ENCODE measurements at places on chromosomes 3 and 15.

DNA sequence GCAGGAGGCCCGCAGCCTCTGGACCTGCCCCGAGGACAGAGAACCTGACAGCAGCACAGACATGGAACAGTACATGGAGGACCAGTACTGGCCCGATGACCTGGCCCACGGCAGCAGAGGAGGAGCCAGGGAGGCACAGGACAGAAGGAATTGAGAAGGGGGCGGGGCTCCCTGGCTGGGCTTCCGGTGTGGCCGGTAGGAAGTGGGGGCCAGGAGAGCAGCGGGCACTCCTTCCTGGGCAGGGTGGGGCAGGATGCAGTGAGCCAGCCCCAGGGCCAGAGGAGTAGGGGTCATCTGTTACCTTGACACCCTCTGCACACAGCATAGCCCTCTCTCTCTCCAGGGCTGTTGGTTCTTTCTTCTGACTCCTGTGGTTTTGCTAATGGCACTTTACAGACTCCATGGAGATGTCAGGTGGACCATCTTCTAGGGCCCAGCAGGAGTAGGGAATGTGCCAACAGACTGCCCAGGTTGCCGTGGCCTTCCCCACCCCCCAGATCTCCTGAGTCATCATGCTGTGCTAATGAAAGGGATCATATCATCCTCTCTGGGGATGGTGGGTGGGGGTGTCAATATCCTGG lies 8.6 kb upstream of the ISG20 start:
- H3K27ac ChIP-seq = no peak overlapping the region
- H3K4me1 ChIP-seq = no peaks in the 10 kb centered on the region
- no peaks in the 10 kb centered on the region for H3K36me3 ChIP-seq
- DNase-seq = no peak
- H3K27me3 ChIP-seq = no peaks in the 10 kb centered on the region

- no peaks in the 10 kb centered on the region for H3K27me3 ChIP-seq
- H3K4me1 ChIP-seq = peaks cover 7% of the 10 kb centered on the region
- H3K27ac ChIP-seq = no peak overlapping the region
- DNase-seq = no peak
- H3K36me3 ChIP-seq = no peaks in the 10 kb centered on the region
- H3K4me3 ChIP-seq = no peak overlapping the region
Observed at GRCh38 chr3:55489798-55490132, 2.7 kb upstream of the WNT5A start.

DNA sequence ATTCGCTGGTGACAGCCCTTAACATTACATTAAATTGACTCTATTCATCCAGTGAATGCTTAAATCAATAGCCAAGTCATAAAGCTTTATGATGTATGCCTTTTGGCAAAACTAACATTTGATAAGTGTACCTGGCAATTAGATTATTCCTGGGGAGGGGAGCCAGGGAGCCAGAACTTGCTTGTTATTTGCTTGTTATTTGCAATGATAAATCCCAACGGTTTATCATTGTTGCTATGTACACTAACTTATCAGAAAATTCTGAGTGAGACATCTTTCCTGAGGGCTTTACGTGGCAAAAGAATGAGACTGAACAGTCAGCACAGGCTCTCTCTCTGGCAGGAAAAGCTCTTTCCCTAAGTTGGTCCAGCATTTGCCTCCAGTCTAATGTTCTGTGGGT lies 35.8 kb upstream of the FBN1 start:
- H3K27me3 ChIP-seq = no peaks in the 10 kb centered on the region
- DNase-seq = peak; percentile 20
- no peak overlapping the region for H3K27ac ChIP-seq
- H3K4me1 ChIP-seq = peaks cover 18% of the 10 kb centered on the region

DNA sequence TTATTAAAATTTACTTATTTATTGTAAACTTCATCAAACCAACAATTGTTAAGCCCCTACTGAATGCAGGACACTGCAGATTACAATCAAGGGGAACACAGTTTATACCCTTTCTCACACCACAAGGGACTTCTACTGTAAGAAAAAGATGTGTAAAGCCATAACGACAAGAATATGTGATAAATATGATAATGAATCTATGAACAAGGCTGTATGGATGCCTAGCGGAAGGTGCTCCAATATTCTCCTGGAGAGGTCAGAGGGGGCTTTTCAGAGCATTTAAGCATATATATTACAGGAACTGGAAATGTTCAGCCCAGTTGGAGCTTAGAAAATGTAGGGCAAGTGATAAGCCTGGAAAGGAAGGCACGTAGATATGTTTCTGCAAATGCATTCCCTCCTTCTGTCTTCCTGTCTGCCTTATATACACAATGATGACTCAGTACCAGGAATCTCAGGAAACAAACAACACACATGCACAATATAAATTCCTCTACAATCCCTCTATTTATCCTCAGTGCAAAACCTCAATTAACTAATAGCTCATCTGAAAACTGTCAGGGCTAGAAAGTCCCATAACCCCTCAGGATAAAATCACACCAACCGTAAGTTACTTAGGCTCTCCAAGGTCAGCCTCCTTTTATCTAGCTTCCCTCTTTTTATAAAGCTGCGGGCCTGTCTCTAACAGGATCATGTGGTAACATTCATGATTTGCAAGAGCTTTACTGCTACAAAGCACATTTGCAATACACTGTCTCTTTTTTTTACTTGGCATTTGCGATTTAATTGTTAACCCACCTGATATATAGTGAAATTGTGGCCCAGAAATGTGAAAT lies 393.1 kb downstream of the LPP start:
- no peaks in the 10 kb centered on the region for H3K36me3 ChIP-seq
- H3K27ac ChIP-seq = peak overlapping the region; percentile 39
- peak; percentile 34 for DNase-seq
- H3K4me3 ChIP-seq = no peak overlapping the region
- peaks cover 32% of the 10 kb centered on the region for H3K4me1 ChIP-seq
- no peaks in the 10 kb centered on the region for H3K27me3 ChIP-seq

GRCh38 chr3:184496933-184497332 lies 64.7 kb upstream of the EPHB3 start:
- no peaks in the 10 kb centered on the region for H3K4me1 ChIP-seq
- H3K36me3 ChIP-seq = no peaks in the 10 kb centered on the region
- no peak for DNase-seq
- H3K4me3 ChIP-seq = no peak overlapping the region
- no peaks in the 10 kb centered on the region for H3K27me3 ChIP-seq

- H3K4me1 ChIP-seq = 0 out of 2 replicates have a peak, but pooled peaks cover 8% of the 10 kb centered on the region
- H3K36me3 ChIP-seq = no peaks in the 10 kb centered on the region
- no peak overlapping the region for H3K4me3 ChIP-seq
Observed at GRCh38 chr15:64810497-64811326, 14.7 kb downstream of the PIF1 start.

GRCh38 chr15:70781236-70781635 lies 17.9 kb upstream of the UACA start:
- H3K27me3 ChIP-seq = no peaks in the 10 kb centered on the region
- H3K27ac ChIP-seq = peak overlapping the region; percentile 88
- peaks cover 73% of the 10 kb centered on the region for H3K4me1 ChIP-seq
- peak; percentile 84 for DNase-seq
- H3K36me3 ChIP-seq = no peaks in the 10 kb centered on the region

DNA sequence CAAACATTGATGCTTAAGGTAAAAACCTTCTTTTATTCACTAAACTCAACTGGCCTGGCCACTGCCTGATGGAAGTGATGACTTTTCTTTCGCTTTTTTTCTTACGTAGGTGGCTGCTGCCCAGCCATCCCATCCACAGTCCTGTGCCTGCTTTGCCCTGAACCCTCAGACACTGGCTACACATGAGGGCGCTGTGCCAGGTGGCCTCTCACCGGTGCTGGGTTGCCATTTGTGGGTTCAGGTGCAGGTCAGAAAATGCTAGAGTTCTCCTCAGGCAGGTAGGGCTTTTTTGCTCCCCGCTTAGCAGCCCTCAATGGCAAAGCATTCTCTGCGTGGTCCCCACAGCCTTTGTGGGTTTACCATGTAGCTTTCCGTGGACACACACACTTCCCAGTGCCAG lies 88.3 kb upstream of the PRR23E start:
- no peak overlapping the region for H3K27ac ChIP-seq
- H3K36me3 ChIP-seq = no peaks in the 10 kb centered on the region
- no peaks in the 10 kb centered on the region for H3K27me3 ChIP-seq

GRCh38 chr15:25652704-25653103 lies 210.4 kb downstream of the ATP10A start:
- H3K4me3 ChIP-seq = no peak overlapping the region
- H3K4me1 ChIP-seq = peaks cover 10% of the 10 kb centered on the region
- no peak for DNase-seq
- H3K36me3 ChIP-seq = no peaks in the 10 kb centered on the region
- no peak overlapping the region for H3K27ac ChIP-seq
- H3K27me3 ChIP-seq = no peaks in the 10 kb centered on the region

DNA sequence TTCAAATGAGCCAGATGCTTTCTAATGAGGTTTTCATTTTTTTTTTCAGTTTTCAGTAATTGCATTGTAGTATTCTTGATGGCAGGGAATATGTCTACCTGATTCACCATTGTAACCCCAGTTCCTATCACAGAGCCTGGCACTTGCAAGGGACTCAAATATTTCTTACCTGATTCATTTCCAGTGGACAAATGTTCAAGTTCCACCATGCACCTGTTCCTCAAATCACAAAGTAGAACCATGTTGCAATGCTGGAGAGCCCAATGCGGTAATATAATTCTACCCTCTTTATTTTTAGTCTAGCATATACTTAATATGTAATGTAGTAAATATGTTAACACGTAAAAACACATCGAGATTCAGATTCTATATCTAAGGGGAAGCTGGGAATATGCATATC lies 722.6 kb downstream of the AGBL1 start:
- no peaks in the 10 kb centered on the region for H3K4me1 ChIP-seq
- no peak for DNase-seq
- H3K4me3 ChIP-seq = no peak overlapping the region
- H3K27me3 ChIP-seq = no peaks in the 10 kb centered on the region
- no peak overlapping the region for H3K27ac ChIP-seq

- peaks cover 14% of the 10 kb centered on the region for H3K4me1 ChIP-seq
- DNase-seq = no peak
- H3K36me3 ChIP-seq = no peaks in the 10 kb centered on the region
- peak overlapping the region; percentile 39 for H3K4me3 ChIP-seq
- H3K27ac ChIP-seq = no peak overlapping the region
Observed at GRCh38 chr15:89087161-89087829, 961 bp upstream of the ABHD2 start.

- DNase-seq = no peak
- no peaks in the 10 kb centered on the region for H3K4me1 ChIP-seq
- no peak overlapping the region for H3K27ac ChIP-seq
- H3K27me3 ChIP-seq = no peaks in the 10 kb centered on the region
Observed at GRCh38 chr15:36294359-36294758, 285.1 kb upstream of the CDIN1 start.

DNA sequence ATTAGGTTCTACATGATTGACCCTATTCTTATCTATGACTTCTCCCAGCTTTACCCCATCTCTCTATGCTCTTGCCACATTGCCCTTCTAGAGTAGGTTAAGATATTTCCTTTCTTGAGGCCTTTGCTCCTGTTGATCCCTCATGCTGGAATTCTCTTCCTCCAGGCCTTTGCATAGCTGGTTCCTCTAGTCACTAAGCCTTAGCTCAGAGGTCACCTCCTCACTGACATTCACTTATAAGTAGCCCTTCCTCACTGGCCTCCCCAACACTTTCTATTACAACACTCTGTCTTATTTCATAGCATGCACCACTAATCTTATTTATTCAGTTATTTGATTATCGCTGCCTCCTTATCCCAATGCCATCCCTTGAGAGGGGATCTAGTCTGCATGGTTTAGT lies 228.4 kb upstream of the COL8A1 start:
- no peak for DNase-seq
- no peaks in the 10 kb centered on the region for H3K36me3 ChIP-seq
- no peaks in the 10 kb centered on the region for H3K4me1 ChIP-seq
- H3K4me3 ChIP-seq = no peak overlapping the region

GRCh38 chr3:161203485-161204098 lies 17.5 kb upstream of the NMD3 start:
- H3K27me3 ChIP-seq = no peaks in the 10 kb centered on the region
- H3K27ac ChIP-seq = no peak overlapping the region
- DNase-seq = no peak
- no peaks in the 10 kb centered on the region for H3K36me3 ChIP-seq
- no peak overlapping the region for H3K4me3 ChIP-seq

DNA sequence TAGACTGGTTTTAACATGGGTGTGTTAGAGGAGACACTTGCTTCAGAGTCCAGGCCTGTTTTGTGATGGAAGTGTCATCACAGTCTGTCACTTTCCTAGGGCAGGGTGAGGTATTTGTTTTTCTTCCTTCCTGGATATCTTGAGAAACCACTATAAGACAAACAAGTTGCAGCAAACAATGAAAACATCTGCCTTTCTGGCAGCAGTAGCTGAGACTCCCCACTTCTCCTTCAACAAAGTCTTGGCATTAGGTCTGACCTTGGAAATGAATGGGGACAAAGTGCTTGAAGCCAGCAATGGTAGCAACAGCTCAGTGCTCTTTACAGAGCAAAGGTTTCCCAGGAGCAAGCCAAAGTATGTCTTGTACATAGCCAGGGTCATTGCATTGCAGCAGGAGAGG lies 64.6 kb downstream of the CD200 start:
- no peak overlapping the region for H3K27ac ChIP-seq
- H3K27me3 ChIP-seq = no peaks in the 10 kb centered on the region
- DNase-seq = no peak

- no peaks in the 10 kb centered on the region for H3K27me3 ChIP-seq
- no peak overlapping the region for H3K4me3 ChIP-seq
- H3K36me3 ChIP-seq = no peaks in the 10 kb centered on the region
- H3K27ac ChIP-seq = no peak overlapping the region
Observed at GRCh38 chr15:100308608-100309007, 33.2 kb downstream of the ADAMTS17 start.

- H3K27me3 ChIP-seq = no peaks in the 10 kb centered on the region
- no peak overlapping the region for H3K4me3 ChIP-seq
- H3K4me1 ChIP-seq = no peaks in the 10 kb centered on the region
- DNase-seq = no peak
Observed at GRCh38 chr3:132262956-132263355, 54.3 kb upstream of the ACP3 start.

- no peak overlapping the region for H3K27ac ChIP-seq
- H3K27me3 ChIP-seq = no peaks in the 10 kb centered on the region
- H3K4me1 ChIP-seq = no peaks in the 10 kb centered on the region
Observed at GRCh38 chr3:46609212-46609721, 3.1 kb upstream of the FAM240A start.

- no peaks in the 10 kb centered on the region for H3K36me3 ChIP-seq
- H3K4me3 ChIP-seq = no peak overlapping the region
- peaks cover 12% of the 10 kb centered on the region for H3K4me1 ChIP-seq
- no peak overlapping the region for H3K27ac ChIP-seq
Observed at GRCh38 chr3:149767720-149768119, 15.4 kb upstream of the COMMD2 start.

- H3K4me3 ChIP-seq = no peak overlapping the region
- no peak for DNase-seq
- peaks cover 20% of the 10 kb centered on the region for H3K4me1 ChIP-seq
- H3K27me3 ChIP-seq = no peaks in the 10 kb centered on the region
- H3K36me3 ChIP-seq = no peaks in the 10 kb centered on the region
Observed at GRCh38 chr15:36432161-36432560, 147.3 kb upstream of the CDIN1 start.

DNA sequence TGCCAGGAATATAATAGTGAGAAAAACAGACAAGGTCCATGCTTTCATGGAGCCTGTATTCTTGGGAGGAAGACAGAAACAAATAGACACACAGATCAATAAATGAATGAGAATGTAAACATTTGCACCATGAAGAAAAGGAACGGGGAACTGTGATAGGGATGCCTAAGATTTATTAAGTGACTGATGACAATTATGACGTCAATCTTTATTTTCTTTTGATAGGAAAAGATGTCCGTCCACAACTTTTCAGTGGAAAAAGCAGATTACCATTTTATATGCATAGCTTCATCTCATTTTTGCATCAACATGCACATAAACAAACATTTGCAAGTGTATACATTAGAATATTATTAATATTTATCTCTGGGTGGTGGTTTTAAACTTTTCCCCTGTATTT lies 27.9 kb upstream of the WNT5A start:
- H3K27me3 ChIP-seq = no peaks in the 10 kb centered on the region
- H3K4me3 ChIP-seq = no peak overlapping the region
- H3K36me3 ChIP-seq = no peaks in the 10 kb centered on the region
- DNase-seq = no peak
- no peak overlapping the region for H3K27ac ChIP-seq
- no peaks in the 10 kb centered on the region for H3K4me1 ChIP-seq

All from Caco-2 (cell line).